ENCODE measurements at places on chromosomes 11 and 22.

- no peak for DNase-seq
Measured at GRCh38 chr11:117084992-117085391, 13.2 kb downstream of the SIK3 start.

DNA sequence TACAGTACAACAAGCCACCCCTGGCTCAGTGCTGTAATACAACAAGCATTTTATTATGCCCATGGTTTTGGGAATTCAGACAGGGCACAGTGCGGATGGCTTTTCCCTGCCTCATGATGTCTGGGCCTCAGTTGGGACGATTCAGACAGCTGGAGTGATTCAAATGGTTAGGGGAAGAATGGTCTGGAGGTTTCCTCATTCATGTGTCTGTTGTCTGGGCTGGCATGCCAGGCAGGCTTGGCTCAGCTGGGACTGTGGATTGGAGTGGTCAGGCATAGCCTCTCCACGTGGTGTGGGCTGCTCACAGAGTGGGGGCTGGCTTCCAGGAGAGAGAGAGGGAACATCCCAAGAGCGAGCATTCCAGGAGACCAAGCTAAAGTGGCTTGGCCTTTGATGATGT lies 164.4 kb downstream of the C11orf91 start:
- no peak for DNase-seq

DNA sequence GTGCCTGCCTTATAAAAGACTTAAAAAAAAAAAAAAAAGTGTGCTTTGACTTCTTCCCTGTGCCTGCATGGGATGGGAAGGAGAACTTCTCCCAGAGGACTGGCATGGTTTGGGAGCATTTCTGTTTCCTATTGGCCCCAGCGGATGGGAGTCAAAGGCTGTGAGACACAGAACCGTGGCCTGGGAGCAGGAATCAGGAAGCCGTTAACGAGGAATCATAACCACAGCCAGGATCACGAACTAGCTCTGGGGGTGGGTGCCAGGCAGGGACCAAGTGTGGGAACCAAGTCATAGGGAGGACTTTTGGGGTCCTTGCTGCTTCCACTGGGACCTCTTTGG lies 526 bp downstream of the C1QTNF6 start:
- no peak for DNase-seq

DNA sequence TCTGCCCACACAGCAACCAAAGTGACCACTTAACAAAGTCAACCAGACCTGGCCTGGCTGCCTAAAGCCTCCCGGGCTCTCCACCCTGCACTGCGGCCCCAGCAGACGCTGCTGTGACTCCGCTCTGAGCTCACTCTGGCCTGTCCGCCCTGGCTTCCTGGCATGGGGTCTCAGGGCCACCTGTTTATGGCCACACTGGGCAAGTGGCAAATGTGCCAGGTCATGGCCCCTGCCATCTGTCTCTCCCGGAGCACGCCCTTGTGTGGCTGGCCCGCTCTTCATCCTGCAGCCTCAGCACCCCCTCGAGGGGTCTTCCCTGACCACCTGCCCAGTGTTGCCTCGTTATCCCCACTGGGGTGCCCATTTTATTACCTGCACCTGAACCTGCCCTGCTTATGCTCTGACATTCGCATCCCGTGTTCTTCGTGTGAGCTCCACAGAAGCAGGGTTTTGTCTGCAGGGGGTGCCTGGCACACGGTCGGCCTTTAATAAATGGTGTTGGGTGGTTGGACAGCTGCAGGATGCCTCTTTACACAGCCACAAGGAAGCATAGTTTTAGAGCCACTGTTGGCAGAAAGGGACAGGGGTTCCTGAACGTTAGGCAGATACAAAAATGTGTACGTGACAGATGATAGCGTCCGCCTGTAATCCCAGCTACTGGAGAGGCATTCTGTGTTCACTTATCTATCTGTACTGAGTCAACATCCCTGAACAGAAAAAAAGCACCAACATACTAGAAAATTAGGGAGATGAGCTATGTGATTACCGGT lies 785.6 kb downstream of the TBC1D22A start:
- no peak for DNase-seq

DNA sequence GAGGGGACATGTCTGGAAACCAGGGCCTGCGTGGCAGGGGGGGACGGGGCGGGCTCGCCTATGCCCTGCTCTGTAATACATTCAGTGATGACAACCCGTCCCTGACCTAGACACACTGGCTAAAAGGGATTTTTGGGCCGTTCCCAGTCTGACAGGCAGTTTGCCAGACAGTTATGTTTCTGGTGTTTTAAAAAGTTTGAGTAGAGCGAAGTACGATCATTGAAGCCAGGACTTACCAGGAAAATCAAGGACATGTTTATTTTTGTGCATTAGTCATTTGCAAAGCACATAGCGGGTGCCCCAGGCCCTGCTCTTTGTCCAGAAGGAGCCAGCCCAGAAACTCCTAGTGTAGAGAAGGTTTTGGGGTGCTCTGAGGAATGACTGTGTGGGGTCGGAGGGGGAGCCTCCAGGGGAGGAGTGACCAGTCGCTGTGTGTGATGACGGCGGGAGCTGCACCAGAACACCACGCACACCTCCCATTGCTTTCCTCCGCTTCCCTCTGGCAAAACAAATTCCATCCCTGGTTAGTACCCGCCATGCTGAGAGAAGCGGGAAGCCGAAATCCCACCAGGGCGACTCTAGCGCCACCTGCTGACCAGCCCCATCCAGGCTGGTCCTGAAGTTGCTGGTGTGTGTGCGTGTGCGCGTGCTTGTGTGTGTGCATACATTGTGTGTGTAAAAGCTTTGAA lies 50.8 kb downstream of the FBLN1 start:
- DNase-seq, result peak; percentile 34
